ENCODE measurements at places on chromosomes 11 and 22. TPM values are rescaled to one million over a fixed set of nuclear protein-coding genes. Genes with fewer than 3 reads are reported as not detected.

DNA sequence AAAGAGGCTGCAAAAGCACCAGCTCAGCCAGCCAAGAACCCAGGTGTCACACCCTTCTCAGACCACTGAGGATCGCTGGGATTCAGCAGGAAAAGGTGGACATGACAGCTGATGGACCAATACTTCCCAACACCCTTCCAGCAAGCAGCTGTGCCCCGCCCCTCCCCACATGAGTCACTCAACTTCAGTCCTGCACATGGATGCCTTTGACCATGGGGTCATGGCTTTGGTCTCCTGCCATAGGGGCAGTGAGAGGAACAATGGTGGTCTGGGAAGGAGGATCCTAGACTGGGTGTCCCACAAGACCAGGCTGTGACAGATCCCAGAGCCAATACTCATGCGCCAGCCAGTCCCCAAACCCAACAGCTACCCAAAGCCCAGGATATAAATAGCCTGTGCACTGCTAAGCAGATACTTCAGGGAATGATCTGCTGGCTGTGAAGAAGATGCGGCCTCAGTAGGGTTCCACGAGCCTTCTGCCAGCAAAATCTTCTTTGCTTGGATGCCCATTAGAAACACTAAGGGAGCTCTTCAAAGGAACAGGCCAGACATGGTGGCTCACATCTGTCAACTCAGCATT is 5.5 kb upstream of the RGL4 start:
- DNase-seq, result no peak

GRCh38 chr11:73995731-73996130 is 13.1 kb upstream of the UCP2 start:
- no peak for DNase-seq

DNA sequence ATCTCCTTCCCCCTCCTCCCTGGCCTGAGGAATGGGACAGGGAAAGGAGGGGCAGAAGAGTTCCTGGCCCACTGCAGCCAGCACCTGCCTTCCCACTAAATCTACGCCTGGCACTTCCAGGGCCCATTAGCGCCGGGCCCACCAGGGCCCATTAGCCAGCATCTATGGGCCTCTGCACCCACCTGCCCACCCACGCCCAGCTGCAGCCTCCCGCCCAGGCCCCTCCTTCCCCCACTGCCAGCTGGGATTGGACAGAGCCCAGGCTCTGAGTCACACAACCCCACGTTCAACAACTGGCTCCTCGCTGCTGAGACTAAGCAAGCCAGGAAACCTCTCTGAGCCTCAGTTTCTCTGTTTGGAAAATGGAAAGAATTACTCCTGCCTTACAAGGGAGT is 48.7 kb downstream of the CYTH4 start:
- DNase-seq, result peak; percentile 31

- DNase-seq, result no peak
These were observed 9.2 kb upstream of the PRSS23 start for GRCh38 chr11:86790867-86791849.

DNA sequence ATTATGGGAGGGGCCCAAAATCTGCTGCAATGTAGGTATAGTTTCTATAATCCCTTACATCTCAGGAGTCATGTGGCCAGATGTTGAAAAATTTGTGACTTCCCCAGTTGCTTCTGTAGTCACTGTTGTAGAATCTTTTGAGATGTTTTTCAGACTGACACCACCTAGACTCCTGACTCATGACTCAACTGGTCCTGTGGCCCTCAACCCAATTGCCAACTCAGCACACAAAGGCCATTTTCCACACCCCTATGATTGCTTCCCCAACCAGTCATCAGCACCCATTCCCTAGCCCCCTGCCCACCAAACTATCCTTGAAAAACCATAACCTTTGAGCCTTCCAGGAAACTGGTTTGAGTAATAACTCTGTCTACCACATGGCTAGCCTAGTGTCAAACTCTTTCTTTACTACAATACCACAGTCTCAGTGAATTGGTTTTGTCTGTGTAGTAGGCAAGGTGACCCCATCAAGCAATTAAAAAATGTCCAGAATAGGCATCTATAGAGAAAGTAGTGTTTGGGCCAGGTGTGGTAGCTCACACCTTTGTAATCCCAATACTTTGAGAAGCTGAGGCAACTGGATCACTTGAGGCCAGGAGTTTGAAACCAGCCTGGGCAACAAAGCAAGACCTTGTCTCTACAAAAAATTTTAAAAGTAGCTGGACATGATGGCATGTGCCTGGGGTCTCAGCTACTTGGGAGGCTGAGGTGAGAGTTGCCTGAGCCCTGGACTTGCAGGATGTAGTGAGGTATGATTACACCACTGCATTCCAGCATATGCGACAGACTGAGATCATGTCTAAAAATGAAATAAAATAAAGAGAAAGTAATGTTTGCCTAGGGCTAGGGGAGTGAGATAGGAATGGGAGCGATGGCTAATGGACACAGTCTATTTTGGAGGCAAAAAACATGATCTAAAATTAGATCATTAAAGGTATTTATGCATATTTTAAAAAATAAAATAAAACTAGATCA is 24.1 kb upstream of the FEZ1 start:
- DNase-seq, result no peak

DNA sequence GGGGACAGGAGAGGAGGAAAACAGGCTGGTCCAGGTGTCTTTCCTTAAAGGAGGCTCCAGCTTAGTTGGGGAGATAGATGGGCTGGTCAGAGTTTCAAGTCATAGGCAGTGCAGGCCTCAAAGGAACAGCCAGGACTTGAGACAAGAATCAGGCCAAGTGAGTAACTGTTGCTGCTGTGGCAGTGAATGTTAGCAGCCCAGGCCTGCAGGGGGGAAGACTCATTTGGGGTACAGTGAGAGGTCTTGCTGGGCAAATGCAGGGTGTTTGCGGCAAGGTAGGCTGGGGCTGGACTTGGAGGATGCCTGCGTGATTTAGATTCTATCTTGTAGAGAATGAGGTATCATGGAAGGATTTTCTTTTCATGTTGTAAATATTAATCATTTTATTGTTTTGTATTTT is 24.1 kb downstream of the PTPRJ start:
- DNase-seq, result no peak

DNA sequence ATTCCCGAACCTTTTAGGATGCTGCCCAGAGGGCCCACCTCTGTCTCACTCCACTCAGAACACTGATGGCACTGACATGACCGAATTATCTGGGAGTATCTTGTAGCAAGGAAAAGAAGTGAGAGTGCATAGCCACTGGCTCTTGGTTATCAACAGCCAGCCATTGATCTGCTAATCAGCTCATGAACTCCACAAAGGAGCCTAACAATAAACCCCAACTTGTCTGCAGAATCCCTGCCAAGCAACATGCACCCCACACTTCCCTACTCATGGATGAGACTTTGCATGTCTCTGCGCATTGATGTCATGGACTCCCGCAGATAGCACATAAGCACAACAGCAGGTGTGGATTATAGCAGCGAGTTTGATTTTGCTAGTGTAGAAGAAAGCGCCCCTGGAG is 1538.9 kb upstream of the RAG2 start:
- DNase-seq, result no peak

DNA sequence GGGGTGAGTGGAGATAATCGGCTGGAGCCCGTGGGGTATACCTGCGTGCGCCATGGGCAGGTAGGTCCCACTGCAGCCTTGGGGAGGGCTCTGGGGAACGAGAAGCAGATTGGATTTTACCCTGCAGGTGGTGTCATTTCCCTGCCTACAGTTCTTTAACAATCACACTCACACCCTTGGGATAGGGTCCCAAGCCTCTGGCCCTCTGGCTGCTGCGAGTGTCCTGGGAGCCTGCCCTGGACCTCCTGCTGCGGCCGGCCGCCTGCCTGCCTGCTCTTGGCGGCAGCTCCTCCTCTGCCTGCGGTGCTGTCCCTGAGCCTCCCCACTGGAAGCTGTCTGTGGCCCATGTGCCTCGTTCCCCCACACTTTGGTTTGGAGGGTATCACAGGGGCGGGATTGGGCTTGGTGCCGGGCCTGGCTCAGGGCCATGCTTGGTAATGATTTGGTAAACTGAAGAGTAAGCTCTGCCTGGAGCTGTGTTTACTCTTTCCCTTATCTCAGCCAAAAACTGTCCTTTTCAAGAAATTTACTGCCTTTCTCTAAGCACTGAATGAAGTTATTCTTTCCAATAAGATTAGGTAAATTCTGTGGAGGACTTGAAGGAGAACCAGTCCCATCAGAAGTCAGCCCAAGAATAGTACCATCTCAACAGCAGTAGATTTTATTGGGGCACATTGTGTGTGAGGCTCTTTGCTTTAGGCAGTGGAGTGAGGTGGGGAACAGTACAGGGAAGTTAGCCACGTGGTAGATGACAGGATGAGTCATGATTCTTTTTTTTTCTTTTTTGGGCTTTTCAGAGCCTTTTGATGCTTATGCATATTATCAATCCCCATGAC is 53.7 kb downstream of the TBC1D22A start:
- no peak for DNase-seq

- DNase-seq, result no peak
These were observed 35.3 kb downstream of the CARD18 start for GRCh38 chr11:105104292-105104691.

DNA sequence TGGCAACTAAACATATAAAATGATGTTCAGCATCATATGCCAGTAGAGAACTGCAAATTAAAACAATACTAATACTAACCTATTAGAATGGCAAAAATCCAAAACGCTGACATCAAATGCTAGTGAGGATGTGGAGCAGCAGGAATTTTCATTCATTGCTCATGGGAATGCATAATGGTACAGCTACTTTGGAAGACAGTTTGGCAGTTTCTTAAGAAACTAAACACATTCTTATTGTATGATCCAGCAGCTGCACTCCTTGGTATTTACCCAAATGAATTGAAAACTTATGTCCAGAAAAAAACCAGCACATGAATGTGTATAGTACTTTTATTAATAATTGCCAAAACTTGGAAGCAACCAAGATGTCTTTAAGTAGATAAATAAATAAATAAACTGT is 258.0 kb downstream of the TENM4 start:
- no peak for DNase-seq

- no peak for DNase-seq
These were observed 5.9 kb downstream of the ABTB2 start for GRCh38 chr11:34351687-34352469.

- no peak for DNase-seq
These were observed 74.5 kb downstream of the MICAL3 start for GRCh38 chr22:17949642-17950473.

MRPL21 gene
- 108 TPM for polyA plus RNA-seq

CD6 gene
- 0.63 TPM for polyA plus RNA-seq

FCHSD2 gene
- polyA plus RNA-seq, result 23.8 TPM

ZNF70 gene
- 1.6 TPM for polyA plus RNA-seq

KCTD14 gene
- 31.0 TPM for polyA plus RNA-seq

Data from brain (organoid and tissue), 16 donors.